ENCODE measurements at places on chromosomes 16 and 17.

- DNase-seq, result no peak
Observed at GRCh38 chr16:23504076-23504452, 6.2 kb downstream of the GGA2 start.

DNA sequence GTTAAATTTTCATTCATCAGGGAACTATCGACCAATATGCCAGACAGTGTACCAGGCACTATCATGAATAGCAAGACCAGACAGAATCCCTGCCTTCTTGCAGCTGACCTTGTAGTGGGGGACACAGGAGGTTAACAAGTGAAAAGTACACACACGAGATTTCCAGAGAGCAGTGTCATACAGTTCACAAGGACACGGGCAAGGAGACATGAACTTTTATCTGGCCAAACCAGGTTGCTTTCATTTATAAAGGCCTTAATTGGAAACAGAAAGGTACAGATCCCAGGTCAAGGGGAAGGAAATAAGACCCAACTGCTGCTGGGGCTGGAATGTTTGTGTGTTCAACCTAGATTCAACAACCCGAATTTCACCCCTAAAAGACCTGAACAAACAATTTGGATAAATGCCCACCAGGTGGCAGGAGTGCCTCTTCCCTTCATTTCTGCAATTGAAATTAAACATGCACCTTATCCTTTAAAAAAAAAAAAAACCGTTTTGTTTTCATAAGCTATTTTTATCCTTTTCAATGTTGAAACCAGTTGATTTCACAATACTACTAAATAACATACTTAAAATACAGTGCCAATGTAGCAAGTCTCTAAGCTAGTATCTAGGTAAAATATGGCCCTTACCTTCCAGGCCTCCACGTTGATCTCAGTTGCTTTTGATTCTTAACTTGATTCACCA lies 65.9 kb downstream of the EMP2 start:
- DNase-seq, result no peak

- no peak for DNase-seq
Observed at GRCh38 chr17:58597371-58597770, 82.9 kb upstream of the MTMR4 start.

- no peak for DNase-seq
Observed at GRCh38 chr17:81904600-81905423, 2.8 kb downstream of the NPB start.

GRCh38 chr17:33528846-33529245 lies 235.8 kb upstream of the ASIC2 start:
- DNase-seq, result no peak

DNA sequence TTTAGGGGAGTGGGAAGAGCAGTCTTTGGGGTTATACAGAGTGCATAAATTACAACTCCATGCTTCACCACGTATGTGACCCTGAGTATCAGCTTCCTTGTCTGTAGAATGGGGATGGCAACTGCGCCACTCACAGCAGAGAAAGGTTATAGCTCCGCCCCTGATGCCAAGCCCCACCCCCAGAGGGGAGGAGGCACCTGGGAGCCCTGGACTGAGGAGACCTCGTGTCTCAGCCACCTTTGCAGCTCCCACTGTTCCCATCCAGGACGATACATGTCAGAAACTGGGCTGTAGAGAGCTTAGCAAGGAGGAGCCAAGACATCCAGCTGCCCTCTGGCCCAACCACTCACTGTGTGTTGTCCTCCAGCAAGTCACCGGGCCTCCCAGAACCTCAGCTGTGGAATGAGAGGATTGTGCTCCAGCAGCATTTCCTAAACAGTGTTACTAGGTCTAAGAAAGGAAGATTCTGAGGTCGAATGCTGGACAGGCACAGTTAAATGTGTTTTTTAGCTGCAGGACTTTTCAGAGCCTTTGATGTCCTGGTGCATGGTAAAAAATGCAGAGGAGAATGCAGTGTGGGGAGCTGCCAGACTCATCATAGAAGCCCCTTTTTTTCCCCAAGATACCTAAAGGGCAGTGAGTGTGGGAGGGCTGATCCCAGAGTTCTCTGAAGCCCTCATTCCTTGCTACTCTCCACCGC lies 49.4 kb downstream of the BEAN1 start:
- no peak for DNase-seq

DNA sequence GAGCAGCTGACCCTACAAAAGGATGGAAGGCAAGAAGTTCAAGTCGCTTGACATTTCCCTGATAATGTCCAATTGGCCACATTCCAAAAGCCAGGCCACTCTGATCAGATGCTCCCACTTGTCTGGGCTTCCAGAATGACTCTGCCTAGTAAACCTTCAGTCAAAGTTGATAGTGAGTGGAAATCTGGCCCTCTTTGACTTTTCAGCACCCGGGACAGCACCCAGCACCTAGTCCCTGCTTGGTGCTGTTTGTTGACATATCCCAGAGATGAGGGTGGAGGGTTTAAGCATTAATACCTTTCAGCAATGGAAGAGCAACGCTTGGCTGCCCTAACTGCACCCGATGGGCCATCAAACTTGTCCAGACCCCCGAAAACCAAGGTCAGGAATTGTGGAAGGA lies 131.3 kb downstream of the AIPL1 start:
- no peak for DNase-seq

GRCh38 chr16:65415460-65415859 lies 293.6 kb upstream of the CDH11 start:
- no peak for DNase-seq

DNA sequence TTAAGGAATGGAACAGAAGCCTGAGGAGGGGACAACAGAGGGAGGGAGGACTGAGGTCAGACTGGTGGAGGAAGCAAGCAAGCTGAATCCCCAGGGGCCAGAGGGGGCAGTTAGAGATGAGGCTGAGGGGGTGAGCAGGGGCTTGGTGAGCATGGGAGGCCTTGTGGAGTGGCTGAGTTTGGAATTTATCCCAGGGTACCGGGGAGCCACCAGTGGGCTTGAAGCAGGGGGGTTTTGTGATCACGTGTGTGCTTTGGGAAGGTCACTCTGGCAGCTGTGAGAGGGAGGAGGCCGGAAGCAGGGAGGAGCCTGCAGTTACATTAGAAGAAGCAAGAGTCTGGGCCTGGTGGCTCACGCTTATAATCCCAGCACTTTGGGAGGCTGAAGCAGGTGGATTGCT lies 9.8 kb upstream of the CTCF start:
- no peak for DNase-seq

GRCh38 chr16:58086381-58087208 lies 42.6 kb downstream of the CFAP20 start:
- DNase-seq, result no peak

- no peak for DNase-seq
Observed at GRCh38 chr17:71934520-71934919, 186.3 kb upstream of the SOX9 start.

GRCh38 chr16:30692396-30693064 lies 6.4 kb upstream of the SRCAP start:
- DNase-seq, result no peak

DNA sequence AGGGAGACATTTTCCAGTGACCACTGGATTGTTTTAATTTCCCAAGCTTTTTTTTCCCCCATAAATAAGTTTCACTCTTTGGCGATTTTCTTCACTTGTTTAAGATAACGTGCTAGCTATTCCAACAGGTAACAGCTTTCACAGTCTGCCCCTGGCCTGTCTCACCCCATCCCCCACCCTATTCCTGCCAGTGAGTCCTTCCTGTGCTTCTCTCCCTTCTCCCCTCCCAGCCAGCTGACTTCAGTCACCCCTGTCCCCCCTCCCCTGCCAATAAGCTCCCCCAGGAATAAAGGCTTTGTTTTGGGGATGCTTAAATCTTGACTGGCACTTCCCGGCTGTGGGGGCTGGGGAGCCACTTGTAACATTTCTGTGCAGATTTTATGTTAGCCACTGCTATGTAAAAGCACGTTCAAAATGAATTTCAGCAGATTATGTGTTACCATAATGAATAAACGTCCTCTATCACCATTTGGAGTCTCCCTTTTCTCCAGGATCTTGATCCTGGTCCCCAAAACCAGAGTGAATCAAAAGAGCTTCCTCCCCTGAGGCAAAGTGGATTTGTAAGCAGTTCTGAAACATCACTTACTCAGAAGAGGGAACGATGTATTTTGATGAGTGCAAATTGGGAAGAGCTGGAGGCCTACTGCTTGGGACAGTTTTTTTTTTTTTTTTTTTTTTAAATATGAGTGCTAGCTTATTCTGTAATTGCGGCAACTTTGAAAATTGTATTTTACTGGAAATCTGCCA lies 58.2 kb downstream of the IGF2BP1 start:
- DNase-seq, result no peak

DNA sequence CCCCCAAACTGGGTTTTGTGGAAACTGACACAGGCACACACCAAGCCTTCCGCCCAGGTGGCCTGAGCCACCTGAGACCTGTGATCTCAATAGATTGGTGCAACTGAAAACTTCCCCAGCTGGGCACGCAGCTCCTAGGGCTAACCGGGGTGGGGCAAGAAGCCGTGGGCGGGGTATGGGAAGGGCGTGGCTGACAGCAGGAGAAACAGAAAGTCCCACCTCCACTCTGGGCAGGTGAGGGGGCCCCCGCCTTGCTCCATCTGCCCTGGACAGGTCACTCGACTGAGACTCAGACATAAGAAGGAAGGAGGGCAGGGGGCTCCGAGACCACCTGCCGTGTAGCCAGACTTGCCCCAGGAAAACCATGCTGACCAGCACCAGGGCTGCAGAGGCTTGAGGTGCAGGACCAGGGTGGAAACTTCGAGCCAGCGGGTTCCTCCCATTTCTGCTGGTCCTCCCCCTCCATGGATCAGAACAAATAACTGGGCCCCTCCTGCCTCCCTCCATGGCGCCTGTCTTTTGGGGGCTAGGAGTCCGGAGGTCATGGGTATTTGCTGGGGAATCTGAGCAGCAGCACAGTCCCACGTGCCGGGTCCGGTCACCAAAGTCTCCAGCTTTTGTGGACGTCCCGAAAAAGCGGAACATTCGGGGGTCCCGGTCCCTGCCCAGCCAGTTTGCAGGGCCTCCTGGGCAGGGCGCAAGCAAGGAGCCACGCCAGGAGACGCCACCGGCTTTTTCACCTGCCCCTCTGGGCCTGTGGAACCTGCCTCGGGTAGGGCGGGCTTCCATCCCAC lies 1.3 kb downstream of the TIMP2 start:
- peak; percentile 31 for DNase-seq

DNA sequence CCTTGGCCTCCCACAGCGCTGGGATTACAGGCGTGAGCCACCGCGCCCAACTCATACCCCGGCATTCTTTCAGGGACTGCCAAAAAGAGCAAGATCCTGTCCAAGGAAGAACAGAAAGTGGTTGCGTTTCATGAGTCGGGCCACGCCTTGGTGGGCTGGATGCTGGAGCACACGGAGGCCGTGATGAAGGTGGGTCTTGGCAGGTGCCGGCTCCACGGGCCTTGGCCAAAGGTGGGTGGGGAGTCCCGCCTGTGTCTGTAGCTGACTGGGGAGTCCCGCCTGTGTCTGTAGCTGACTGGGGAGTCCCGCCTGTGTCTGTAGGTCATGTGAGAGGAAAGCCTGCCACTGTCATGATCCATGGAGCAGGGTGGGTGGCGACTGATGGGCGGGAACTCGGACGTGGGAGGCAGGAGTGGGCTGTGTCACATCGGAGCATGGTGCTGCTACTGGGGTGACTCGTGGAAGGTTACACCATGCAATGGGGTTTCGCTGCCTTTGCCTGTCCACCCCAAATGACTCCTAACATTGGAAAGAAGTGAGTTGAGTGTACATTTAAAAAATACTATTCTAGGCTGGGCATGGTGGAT lies 10.0 kb upstream of the RPL13 start:
- no peak for DNase-seq

GRCh38 chr17:36911001-36911400 lies 26.3 kb upstream of the LHX1 start:
- DNase-seq, result no peak

GRCh38 chr16:23968176-23968575 lies 132.4 kb downstream of the PRKCB start:
- no peak for DNase-seq

GRCh38 chr16:48155926-48156789 lies at the start of gene ABCC12:
ABCC12 (minus strand) TSS chr16:48155993; CDS start chr16:48146424, 9,569 bp downstream.
- DNase-seq, result no peak

- no peak for DNase-seq
Observed at GRCh38 chr17:55926276-55926990, 175.6 kb downstream of the PCTP start.

DNA sequence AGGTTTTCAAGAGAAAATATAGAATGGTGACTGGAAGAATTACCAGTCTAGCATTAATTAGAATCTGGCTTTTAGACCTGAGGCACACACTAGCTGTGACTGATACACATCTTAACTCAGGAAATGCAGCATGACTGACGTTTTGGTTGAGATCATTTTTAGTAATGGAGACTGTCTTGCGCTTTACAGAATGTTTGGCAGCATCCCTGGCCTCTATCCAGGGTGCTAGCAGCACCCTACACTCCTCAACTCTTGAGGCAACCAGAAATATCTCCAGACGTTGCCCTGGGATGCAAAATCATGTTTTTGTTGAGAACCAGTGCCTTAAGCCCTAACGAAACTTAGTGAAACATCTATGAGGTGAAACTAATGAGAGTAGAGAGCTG lies 109.0 kb downstream of the HS3ST3A1 start:
- no peak for DNase-seq

GRCh38 chr17:21089145-21089544 lies 37.6 kb upstream of the DHRS7B start:
- no peak for DNase-seq

DNA sequence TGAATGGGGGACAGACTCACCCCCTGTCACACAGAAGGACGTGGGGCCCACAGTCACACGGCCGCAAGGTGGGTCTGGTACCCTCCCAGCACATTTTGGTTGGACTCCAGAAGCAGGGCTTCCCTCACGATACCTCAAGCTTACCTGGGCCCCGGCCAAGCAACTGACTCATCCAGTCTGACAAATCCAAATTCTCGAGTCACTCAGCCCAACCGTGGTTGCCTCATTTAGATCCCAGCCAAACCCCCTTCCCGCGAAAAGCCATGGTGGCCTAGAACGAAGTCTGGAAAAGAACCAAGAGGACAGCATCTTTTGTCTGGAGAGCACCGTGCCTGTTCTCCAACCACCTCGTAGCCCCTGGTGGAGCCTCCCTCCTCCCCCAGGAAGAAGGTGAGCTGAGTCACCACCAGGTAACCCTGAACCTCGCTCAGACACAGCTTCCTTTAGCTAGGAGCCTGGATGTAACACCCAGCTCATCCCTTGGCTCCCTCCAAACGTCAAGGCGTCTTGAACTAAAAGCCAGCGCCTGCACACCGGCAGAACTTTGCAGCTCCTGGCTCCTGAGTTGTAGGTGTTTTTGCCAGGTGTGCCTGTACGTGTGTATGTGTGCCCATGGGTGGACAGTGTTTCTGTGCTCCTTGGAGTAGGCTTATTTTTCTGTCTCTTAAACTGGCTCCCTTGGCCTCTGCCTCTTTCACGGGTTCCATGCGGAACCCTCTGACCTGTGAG lies 78.9 kb downstream of the CMIP start:
- no peak for DNase-seq

GRCh38 chr17:44204441-44204882 lies 4.8 kb upstream of the ATXN7L3 start:
- no peak for DNase-seq
